ENCODE measurements at places on chromosomes 6 and 20.

- DNase-seq = no peak
These were observed 298.0 kb downstream of the QKI start for GRCh38 chr6:163712566-163712961.

GRCh38 chr6:17957498-17957897, 29.9 kb downstream of the KIF13A start:
- no peak for DNase-seq

- no peak for DNase-seq
These were observed 136.2 kb upstream of the CCN2 start for GRCh38 chr6:132087391-132087790.

DNA sequence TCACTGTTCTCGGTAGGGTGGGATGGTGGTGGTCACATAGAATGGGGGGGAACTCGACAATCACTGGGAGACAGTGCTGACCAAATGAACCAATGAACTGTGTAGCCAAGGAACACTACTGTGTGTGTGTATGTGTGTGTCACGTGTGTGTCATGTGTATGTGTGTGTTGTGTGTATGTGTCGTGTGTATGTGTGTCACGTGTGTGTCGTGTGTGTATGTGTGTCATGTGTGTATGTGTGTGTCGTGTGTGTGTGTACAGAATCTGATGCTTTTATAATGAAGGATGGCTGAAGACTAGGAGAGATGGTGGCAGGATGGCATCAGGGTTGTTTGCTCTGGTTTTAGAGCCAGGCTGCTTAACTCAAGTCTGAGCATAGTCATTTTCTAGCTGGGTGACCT, 99.1 kb upstream of the DUSP22 start:
- no peak for DNase-seq

- no peak for DNase-seq
These were observed 157.1 kb downstream of the PHACTR1 start for GRCh38 chr6:12873691-12874090.

- no peak for DNase-seq
These were observed 414 bp downstream of the SIM1 start for GRCh38 chr6:100464162-100464851.

GRCh38 chr6:170522565-170523183, 30.4 kb downstream of the PSMB1 start:
- no peak for DNase-seq

DNA sequence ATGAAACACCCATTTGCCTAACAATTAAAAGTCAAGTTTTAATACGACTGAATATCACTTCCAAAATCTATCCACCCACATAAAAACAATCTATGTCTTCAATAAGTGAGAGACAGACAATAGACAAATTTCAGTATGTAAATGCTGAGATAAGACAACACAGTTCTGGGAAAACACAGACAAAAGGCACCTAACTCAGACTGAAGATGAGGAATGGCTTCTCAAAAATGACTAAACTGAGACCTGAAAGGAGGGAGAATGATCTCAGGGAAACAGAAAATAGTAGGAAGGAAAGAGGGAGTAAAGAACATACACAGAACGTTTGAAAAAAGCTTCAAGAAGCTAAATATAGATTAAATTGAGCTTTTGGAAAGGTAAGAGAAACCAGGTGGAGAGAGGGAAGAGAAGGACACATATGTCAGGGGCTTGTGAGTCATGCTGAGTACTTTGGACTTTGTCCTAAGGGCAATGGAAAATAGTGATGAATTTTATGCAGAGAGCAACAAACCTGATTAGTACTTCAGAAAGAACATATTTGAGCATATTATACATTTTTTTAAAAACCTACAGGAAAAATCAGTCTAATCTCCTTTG, 16.1 kb downstream of the LMBRD1 start:
- no peak for DNase-seq

DNA sequence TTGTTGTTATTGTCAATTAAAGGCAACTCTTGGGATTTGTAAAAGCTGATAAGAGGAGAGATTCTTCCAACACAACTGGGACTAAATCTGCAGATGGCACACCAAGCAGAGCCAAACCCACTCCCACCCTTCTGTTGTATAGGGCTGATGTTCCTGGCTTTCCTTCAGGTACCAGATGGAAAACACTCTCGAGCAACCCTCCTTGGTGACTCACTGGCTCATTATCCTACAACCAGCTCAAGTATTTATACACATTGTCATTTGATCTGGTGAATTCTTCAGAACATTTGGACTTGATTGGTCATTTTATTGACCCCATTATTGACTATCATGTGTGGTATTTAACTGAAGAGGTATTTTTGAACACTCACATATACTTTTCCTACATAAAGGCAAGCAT, 190.3 kb upstream of the PCSK2 start:
- no peak for DNase-seq

GRCh38 chr20:11796026-11796425, 121.7 kb upstream of the BTBD3 start:
- DNase-seq = no peak

Data from activated CD4-positive, alpha-beta T cell treated with anti-CD3 and anti-CD28 coated beads for 4 hours (primary cell).